Erythroblast (primary cell): ENCODE measurements at places on chromosomes 1 and 21.
A peak's percentile ranks its signal among the peaks of the same experiment; 100 is the strongest.

DNA sequence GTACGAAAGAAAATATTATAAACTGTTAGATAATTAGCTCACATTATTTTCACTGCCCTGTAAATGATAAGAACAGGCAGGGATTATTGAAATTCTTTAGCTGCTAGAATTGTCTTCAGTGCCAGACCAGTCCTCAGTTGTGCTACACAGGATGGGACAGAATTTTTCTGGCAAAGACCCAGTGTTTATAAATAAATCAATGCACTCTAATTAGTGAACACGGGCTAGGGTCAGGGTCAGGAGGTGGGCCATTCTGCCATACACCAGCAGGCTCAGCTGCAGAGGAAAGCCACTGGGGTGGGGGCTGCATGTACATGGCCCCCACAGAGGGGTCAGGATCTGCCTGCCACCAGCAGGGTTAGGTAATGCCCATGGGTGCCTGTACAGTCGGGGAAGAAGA is 6.4 kb downstream of the BCAR3 start:
- DNase-seq = no peak

DNA sequence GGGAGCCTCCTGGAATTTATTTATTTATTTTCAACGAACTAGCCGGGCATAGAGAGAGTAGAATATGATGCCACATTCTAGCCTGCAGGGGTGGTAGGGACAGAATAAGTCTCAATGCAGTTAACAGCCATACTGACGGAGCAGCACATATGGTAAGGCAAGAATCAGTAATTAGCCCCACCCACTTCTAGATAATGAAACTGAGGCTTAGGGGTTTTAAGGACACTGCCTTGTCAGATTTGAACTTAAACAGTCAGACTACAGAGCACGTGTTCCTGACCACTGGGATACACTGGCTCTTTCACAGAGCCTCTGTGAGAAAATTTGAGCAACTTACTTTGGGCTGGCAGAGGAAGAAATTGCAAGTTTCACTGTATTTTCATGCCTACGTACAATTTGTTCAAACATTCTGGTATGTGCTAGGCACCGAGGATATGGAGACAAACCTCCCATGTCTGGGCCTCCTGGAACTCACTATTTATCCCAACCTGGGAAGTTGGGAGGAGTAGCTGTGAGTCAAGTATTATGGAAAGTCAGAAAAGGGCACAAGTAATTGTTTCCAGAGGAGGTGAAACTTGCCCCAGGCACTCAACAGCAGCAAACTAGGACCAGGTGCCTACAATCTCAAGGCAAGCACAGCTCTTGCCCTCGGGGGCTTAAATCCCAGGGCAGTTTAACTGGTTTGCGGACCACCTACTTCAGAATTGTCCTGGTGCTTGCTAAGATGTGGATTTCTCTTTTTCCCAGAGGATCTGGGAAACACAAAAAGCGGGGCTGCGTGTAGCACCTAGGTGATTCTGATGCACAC is 1.6 kb upstream of the CLIC4 start:
- DNase-seq = peak; percentile 77

- DNase-seq = no peak
Measured at GRCh38 chr1:7971024-7971423, 9.5 kb downstream of the PARK7 start.

DNA sequence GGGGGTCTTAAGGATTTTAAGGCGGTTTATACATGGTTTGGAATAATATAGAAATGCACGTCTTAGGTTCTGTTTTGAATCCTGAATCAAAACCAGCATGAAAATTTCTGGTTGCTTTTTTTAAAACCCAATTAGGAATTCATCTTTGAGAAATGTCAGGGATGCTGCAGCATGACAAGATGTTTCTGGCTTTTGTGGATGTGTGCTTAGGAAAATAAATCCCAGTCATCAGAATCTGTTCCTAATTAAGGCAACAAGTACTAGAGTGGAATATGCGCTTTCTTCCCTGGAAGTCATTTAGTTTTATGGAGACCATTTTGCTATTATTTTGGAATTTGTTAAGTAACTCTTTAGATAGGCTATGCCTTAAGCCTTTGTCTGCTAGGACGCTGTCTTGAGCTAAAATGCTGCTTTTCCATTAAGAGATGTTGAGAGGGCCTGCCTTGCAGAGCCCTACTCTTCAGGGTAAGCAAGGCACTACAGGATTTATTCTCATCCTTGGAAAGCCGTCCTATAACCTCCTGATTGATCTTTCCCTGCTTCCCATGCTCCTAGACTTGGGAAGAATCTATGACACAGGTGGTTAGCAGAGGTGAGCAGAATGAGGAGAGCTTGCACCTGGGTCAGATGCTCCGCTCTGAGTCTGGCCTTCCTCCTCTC is 332.8 kb downstream of the DISC1 start:
- no peak for DNase-seq

- no peak for DNase-seq
Measured at GRCh38 chr1:32394890-32395432, 720 bp upstream of the BSDC1 start.

DNA sequence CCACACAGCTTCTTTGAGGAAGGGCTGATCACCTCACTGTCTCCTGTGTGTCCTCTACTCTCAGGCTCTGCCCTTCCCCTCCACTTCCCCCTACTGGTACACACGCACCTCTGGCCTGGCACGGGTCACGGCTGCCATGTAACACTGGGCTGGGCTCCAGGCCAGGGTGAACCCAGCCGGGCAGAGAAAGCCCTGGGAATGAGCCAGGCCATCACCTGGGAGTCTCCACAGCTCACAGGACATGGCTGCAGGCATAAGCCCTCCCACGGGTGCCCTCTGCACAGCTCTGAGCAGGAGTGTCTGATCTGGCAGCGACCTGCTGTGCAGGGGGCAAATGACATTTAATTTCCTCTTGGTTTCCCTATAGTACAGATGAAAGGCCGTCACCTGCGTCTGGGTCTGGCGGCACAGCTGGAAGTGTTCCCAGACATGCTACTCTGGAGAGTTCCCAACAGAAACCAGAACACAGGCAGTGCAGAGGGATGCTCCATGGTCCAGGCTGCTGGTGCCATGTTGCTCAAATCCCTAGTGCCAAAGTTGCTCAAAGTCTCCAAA is 61.2 kb downstream of the ERI3 start:
- DNase-seq = no peak

DNA sequence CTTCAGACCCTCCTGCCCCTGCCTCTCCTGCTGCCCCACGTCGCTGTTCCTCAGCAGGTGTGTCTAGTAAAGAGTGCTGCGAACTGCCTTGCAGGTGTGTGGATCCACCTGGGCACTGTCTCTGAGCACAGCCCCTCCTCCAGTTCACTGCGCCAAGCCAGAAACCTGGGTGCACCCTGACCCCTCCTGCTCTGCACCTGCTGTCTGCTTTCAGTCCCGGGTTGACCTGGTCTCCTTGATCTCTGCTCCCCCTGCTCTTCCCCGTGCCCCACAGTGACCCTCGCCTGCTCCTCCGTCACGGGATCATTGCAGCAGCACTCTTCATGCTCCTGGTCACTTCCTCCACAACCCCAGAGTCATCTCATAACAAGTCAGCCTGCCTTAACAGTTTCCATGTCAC is 6.5 kb downstream of the A3GALT2 start:
- DNase-seq = no peak

- no peak for DNase-seq
Measured at GRCh38 chr1:9726905-9727595, 75.5 kb downstream of the PIK3CD start.
